ENCODE measurements at places on chromosomes 5 and 9.

DNA sequence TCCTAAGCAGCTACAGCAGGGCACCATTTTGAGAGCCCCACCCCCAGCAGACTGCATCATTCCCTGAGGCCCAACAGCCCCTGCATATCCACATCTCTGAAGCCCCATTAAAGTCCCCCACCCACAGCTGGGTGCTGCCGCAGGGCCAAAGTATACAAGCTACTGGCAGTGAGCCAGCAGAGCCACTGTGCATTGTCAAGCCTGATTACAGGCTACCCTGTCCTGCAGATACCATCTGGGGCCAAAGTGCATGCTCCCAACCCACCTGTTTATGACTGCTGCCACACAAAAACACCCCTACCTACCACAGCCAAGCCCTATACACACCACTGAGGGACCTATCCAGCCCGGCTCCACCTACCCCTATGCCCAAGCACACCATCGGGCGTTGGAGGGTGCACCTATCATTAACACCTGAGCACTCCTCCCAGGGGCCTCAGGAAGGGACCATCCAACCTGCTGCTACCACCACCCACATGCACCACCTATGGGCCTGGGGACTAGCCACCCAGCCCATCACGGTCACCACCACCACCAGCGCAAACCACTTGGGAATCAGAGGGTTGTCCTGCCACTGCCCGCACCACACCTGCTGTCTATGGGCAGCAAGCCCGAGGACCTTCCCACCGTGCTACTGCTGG lies 105.0 kb downstream of the PLPP1 start:
- DNase-seq, result peak; percentile 75

DNA sequence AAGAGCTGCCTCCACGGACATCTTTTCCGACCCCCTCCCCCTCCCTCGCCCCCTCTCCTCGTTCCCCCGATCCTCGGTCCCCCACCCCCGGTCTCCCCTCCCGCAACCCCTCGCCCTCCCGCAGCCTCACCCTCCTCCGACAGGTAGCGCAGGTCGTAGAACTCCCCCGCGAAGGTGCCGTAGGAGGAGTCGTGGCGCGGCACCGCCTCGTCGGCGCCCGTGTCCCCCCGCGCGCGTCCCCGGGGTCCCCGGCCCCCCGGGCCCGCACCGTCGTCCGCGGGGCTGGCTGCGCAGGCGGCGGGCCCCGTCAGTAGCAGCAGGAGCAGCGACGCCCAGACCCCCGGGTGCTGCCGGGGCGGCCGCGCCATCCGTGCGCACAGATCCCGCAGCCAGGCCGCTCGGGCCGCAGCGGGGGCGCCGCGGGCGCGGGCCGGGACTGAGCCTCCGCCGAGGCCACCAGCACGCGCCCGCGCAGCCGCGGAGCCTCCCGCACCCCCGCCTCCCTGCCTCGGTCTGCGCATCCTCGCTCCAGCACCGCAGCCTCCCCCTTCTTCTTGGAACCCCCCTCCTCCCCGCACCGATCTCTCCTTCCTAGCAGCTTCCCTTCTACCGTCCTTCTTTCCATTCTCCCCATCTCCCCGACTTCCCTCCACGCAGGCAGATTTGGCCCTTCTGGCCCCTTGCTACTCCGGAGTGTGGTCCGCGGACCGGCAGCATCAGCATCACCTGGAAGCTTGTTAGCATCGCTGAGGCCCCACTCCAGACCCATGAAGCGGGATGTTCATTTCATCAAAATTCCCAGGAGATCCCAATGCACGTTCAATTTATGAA lies at the start of gene FRRS1L:
Gene FRRS1L (minus strand): TSS at position 479 of the 831 bp plus-strand sequence. CDS start 111 bp downstream, at position 368.
- DNase-seq, result peak; percentile 60

DNA sequence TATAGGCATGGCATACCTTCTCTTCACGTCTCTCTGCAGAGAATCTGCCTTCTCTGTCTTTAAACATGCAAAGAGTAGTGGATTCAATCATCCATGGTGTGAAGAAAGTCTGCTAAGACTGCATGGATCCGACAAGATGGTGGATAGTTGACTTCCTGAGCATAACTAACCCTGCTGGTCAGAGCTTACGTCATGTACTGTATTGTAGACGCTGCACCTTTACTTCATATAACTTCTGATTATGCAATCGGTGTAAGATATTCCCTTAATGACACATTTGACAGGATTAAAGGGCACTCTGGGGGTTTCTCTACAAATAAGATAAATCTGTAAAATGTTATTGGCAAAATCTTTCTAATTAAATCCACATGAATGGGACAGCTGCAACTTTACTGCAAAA lies 240.3 kb upstream of the NREP start:
- DNase-seq, result no peak

DNA sequence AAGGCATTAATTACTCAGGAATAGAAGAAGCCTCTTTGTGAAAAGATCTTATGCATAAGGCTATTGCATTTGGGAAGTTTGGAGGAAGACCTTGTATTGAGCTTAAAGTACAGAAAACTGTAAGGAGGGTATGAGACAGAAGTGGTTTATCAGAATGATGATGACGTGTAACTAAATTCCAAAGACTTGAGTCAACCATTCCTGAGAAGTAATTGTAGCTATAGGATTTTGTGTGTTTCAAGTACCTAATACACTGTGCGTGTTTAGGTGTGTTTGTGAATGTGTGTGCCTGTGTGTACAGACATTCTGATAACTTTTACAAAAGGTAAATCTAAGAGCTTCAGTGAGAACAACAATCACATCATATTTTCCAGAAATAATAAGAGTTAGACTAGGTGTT lies 46.5 kb upstream of the IRX2 start:
- DNase-seq, result no peak

DNA sequence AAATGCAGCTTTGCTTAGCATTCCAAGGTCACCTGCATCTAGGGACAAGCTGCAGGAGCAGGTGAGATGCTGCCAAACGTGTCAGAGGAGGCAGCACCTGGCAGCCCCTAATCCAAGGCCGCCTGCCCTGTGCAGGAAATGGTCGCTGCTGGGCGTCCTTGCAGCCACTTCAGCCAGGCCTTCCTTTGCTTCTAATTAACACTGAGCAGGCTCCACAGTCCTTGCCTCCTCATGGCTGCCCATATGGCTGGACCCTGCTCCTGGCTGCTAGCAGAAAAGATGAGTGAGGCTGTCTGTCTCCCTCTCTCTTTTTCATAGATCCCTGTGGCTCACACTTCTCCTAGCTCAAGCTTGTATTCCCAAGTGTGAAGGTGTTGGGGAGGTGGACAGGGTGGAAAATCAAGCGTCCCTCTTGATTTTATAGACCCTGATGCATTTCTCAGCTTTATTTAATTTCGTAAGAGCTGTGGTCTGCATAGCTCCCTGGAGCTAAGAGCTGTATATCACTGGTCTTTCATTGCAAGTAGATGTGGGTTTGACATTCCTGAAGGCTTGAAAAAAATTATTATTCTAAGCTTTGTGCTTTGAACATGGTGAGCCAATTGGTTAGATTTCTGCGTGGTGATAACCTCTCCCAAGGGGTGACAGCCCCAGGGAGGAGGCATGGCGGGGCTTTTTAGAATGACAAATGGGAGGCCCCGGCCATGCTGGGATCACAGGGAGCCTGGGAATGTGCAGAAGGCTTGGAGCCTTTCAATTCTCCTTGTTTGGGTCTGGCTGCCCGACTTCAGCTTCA lies 193.8 kb downstream of the SLIT3 start:
- DNase-seq, result no peak

Data from NCI-H345 (cell line).